ENCODE measurements at places on chromosomes 12 and 14.

DNA sequence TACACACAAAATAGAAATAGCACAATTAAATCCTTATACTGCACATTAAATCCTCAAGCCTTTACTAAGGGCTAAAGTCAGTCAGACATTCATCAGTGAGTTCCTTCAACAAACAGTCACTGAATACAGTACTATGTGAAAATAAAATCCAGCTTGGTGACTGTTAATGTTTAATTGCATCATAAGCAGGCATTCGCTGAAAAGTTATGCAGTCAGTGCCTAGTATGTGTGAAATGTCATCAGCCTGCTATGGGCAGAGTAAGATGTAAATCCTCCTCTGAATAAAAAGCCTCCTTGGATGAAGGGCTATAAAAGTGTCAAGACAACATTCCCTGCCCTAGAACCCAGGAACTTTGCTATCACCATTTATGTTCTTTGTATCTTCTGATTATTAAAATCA is 116.4 kb downstream of the PRICKLE1 start:
- DNase-seq, result no peak

DNA sequence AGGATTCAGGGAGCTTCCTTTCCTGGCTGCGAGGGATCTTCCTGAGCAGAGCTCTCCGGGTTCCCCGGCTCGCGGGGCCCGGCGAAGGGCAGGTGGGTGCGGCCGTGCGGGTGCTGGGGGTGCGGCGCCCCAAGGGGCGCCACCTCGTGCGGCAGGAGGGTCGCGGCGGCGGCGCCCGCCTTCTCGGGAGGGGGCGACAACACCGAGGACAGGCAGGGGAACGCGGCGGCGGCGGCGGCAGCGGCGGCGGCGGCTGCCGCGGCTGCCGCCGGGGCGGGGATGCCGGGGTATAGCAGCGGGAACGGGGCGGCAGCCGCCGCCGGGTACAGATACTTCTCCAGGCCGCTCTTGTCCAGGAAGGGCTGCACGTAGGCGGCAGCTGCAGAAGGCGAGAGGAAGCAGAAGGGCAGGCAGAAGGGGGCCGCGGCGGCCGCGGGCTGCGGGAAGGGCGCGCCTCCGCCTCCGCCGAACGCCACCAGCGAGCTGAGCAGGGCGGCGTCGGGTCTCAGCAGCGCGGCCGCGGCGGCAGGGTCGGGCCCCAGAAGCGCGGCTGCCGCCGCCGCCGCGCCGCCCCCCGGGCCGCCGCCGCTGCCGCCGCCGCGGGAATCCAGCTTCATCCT is 2.7 kb downstream of the BHLHE41 start:
- no peak for DNase-seq

DNA sequence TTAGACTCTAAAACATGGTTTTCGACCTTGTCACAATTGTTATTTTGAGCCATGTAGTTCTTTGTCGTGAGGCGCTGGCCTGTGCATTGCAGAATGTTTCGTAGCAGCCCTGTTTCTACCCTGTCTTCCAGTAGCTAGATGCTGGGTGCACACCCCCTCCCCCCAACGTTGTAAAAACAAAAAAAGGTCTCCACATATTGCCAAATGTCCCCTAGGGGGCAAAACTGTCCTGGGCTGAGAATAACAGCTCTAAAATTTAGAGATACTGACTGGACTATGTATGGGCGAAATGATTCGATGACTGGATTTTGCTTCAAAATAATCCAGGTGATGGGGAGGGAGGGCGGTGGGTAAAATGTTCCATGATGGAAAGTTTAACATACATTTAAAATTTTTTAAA is 126.1 kb upstream of the FUT8 start:
- no peak for DNase-seq

GRCh38 chr12:65956056-65956738 is 131.9 kb downstream of the HMGA2 start:
- no peak for DNase-seq

- DNase-seq, result no peak
Measured at GRCh38 chr14:93951635-93952540, 24.5 kb downstream of the ASB2 start.

GRCh38 chr12:33628087-33628486 is 188.5 kb upstream of the SYT10 start:
- no peak for DNase-seq

DNA sequence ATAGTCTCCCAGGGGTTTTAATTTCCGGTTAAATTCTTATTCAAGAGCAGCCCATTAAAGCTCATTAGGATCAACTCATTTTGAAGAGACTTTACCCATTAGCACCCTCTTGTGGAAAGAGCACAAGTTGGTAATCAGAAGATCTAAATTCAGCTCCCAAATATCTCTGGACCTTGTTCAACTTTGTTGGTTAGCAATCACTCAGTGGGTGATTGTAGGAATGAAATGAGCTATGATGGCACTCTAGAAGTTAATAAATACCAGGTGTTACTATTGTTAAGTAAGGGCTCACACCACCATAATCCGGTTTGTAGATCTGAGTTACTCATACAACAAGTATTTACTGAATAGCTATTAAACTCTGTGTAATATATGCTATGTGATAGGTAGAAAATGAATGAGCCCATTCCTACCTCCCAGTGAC is 42.9 kb downstream of the TRIP11 start:
- DNase-seq, result no peak

GRCh38 chr12:6959058-6959804 is 8.1 kb downstream of the PTPN6 start:
- no peak for DNase-seq

GRCh38 chr12:11891754-11892386 is 178.9 kb upstream of the BCL2L14 start:
- DNase-seq, result no peak

- DNase-seq, result no peak
Measured at GRCh38 chr12:52942066-52942900, 6.6 kb upstream of the KRT18 start.

- DNase-seq, result no peak
Measured at GRCh38 chr12:29673346-29673745, 110.4 kb downstream of the TMTC1 start.

DNA sequence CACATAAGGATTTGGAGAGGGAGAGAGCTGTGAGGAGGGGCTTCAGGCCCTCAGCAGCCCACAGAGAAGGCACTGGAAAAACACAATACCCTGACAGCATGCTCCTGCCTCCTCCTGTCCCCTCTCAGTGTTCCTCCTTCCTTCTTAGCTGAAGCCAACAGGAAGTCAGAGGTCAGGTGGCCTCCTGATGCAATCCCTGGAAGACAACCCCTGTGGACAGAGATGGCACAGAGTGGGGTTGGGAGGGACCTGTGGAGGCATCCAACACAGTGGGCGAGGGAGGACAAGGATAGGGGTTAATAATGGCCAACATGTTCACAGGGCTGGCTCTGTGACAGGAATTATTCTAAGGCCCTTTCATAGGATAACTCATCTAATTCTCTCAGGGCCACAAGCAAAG is 15.4 kb upstream of the IFI27L2 start:
- DNase-seq, result no peak

GRCh38 chr14:70171726-70172125 is 17.0 kb downstream of the SLC8A3 start:
- no peak for DNase-seq

DNA sequence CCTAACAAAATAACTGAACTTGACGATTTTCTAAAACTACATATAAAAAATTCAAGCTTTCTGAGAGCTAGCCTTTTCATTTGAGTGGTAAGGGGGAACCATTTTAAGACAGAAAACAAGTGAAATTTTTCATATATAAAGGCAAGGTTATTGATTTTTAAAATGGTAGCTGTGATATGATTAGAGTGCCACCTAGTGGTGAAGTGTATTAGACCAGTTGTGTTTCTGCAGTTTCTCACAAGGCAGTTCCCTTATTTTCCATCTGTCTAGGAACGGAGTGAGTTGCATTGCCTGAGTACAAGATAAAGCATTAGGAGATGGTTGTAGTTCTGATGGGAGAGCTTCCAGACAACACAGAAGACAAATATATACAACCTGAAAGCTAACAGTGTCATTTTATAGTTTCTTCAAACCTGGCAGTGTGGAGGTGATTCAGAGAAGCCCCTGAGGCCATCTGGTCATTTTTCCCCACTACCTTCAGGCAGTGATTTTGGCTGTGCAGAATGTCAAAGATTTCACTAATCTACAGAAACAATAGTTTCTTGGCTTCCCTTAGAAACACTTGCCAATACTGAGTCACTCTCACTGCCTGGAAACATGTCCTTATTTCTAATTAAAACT is 180.8 kb downstream of the C12orf50 start:
- no peak for DNase-seq

DNA sequence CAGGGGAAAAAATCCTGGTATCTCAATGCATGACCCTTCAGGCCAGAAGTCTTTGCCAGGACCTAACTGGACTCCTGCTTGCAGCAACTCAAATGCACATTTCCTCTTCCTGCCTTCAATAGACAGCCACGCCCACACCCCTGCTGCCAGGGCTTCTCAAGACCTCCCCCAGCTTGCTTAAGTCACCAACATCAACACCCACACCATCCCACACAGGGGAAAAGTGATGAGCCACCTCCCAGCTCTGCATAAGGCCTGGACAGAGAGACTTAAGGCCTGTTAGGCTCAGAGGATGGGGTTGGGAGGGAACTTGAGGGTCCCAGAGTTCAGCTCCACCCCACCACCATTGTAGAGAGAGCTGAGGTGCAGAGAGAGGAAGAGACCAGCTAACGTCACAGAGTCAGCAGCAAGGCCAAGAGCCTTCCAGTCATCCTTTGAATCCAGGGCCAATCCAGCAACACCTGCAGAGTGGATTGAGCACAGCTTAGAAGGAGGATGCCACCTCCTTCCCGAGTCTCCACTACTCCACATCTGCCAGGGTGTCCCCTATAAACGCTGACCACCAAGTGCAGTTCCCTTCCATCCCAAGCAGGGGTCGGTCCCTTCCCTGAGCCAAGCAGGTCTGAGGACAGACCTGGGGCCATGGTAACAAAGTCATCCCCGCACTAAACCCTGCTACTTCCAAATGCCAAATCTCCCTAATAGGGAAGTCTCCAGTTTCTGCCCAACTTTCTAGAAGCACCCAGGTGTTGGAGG is 50.0 kb downstream of the KDM2B start:
- no peak for DNase-seq

DNA sequence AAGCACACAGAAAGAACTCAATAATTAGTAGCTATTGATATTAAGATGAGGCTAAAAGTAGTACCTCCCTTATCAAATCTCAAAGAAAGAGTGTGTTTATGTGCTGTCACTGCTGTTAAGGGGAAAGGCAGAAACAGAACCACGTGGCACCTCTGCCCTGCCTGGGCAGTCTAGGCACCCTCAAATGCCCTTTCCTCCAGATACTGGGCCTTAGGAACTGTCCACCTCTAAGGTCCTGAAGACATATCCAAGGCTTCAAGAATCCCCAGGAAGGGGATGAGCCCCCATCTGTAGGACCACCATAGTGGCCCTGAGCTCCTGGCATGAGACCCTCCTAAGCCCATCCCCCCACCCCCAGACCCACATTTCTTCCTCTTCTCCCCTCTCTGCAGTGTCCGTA is 29.1 kb downstream of the NGB start:
- no peak for DNase-seq

- no peak for DNase-seq
Measured at GRCh38 chr14:50772412-50772811, 58.5 kb downstream of the NIN start.

DNA sequence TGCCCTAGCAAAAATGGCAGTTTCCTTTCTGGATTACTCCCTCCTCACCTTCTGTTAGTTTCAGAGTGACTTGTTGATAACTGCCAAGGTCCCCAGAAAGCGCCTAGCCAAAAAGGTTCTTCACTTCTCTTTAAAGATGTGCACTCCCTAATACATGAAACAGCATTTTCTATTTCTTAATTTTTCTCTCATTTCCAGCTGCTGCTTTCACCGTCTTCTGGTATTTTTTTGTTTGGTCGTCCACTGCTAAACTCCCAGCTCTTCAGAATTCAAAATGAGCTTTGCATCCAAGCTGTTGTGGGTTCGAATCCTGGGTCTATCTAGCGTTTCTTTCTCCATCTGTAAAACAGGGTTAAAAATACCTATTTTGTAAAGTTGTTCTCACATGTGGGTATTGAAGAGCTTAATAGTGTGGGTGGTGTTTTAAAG is 397 bp upstream of the BORCS5 start:
- DNase-seq, result no peak

DNA sequence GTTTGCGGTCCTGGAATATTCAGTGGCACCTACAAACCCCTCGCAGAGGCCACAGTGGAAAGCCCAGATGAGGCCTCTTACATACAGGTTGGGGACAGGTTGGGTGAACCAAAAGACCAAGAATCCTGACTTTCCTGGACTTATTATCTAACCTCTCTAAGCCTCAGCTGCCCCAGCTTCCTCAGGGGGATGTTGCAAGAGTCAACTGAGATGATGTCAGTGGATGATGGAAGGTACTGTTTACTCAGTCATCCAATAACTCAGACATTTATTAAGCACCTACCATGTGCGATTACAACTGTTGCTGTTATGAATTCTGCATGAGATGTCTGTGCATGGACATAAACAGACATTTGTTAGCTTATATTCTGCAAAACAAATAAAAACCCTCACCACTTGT is 72.8 kb downstream of the RFX4 start:
- DNase-seq, result no peak

- no peak for DNase-seq
Measured at GRCh38 chr12:49987625-49988303, 15.0 kb downstream of the AQP6 start.

- DNase-seq, result no peak
Measured at GRCh38 chr12:53223389-53224060, 8.5 kb downstream of the RARG start.

DNA sequence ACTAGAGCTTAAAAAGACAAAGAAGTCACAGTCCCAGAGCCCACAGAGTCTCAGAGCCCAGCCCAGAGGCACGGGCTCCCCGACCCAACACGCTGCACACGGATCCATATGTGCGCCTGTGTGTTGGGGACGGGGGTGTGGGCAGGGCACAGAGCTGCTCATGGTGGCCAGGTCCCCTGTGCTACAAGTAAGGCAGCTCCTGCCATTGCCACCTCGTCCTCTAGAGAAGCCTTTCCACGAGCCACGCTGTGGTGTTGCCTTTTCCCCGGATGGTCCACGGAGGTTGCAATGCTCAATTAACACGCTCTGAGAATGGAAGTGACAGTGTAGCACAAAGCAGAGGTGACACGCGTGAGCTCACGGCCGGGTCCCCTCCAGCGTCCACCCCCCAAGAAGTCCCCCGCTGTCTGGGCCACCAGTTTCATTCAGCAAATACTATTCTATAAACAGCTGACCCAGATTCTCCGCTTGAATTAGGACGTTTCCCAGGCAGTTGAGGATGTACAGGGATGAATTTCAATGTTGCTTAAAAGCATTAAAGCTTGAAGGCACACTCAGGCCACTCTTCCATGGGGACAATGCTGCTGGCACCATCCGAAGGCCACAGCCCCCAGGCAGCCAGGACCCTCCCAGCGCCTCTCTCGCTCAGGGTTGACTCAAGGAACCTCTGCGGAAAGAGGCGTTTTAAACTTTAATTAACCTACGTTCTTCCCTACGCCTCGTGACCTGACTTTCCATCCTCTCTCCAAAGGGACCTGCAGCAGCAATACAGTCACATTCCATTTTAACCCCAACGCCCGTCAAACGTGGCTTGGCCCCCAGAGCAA is 22.7 kb upstream of the EIF5 start:
- DNase-seq, result no peak

DNA sequence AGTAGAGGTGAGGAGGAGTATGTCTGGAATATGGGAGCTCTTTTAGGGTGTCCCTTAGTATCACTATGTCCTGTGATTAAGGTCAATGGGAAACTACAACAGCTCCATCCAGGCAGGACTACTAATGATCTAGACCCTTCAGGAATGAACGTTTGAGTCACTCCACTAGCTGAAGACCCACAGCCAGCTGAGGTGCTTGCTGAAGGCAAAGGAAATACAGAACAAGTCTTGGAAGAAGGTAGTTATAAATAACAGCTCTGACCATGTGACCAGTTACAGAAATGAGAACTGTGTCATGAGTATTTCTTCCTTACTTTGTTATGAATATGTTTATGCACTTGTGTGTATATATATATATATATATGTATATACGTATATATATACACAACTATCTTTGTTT is 40.5 kb upstream of the USP44 start:
- DNase-seq, result no peak

Data from cortex of kidney (tissue), 1 donor.